Right renal pelvis (tissue), 4 donors: ENCODE measurements at places on chromosomes 2 and 18.

DNA sequence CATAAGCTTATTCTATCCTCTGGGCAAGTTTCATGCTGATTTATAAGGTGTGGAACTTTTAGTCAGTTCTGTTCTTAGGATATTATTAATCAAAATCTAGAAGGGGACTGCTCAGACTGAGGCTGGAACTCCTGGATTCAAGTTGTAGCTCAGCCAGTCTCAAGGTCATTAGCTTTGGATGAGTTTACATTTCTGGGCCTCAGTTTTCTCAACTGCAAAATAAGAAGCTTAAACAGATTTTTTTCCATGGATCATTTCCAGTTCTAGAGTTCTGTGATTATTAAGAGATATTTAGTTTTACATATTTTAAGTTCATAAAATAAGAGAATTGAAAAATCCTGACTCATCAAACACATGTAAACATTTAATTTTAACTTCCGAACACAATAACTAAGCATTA is 442.5 kb upstream of the PKDCC start:
- no peak for DNase-seq

GRCh38 chr18:46414863-46415262 is 242.2 kb downstream of the LOXHD1 start:
- DNase-seq, result no peak

- no peak for DNase-seq
These were observed 5.9 kb upstream of the CETN1 start for GRCh38 chr18:574149-574860.

GRCh38 chr18:61861372-61861771 is 31.4 kb downstream of the RNF152 start:
- no peak for DNase-seq

- DNase-seq, result no peak
These were observed 44.6 kb downstream of the CD8B2 start for GRCh38 chr2:106531676-106532214.

GRCh38 chr2:233449081-233449901 is 95.0 kb downstream of the DGKD start:
- no peak for DNase-seq

DNA sequence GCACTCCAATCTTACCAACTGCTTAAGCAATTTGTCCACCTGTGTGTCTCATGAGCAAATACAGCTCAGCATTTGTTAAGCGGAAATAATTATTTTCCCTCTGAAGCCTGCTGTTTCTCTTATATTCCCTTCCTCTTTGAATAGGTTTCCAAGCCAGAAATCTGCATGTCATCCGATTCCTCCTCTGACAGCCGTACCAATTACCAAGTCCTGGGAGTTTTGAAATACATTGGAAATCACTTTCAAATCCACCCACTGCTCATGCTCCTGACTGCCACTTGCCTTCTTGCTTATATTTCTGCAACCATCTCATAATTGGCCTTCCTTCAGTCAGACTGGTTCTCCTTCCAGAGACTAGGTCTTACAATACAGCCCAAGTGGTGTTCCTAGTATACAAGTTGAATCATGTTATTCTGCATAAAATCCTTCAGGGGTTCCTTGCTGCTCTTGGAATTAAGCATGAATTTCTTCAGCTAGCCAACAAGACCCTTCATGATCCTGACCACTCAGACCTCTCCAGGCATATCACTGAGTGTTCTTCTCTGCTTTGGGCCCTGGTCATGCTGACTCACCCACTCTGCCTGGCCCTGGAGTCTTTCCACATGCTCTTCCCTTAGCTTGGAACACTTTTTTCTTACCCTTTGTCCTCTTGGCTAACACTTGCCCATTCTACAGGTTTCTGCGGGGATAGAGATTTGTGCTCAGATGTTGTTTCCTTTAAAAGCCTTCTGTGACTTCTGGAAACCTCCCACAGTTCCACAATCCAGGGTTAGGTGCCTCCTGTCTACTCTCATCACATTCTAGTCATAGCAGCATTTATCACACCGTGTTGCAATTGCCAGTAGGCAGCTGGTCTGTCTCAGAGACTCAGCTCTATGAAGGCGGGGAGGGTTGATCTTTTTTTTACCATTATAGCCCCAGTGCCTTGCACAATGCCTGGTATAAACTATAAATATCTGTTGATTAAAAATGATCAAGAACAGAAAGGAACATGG is 157.6 kb downstream of the ARL6IP6 start:
- DNase-seq, result no peak

GRCh38 chr2:43773876-43774613 is at the start of gene DYNC2LI1:
TSS of gene DYNC2LI1 (plus strand) at chr2:43774039. CDS start at chr2:43774139, 100 bp downstream.
- DNase-seq, result peak; percentile 90

GRCh38 chr18:3645384-3646156 is 195.6 kb downstream of the TGIF1 start:
- DNase-seq, result no peak

DNA sequence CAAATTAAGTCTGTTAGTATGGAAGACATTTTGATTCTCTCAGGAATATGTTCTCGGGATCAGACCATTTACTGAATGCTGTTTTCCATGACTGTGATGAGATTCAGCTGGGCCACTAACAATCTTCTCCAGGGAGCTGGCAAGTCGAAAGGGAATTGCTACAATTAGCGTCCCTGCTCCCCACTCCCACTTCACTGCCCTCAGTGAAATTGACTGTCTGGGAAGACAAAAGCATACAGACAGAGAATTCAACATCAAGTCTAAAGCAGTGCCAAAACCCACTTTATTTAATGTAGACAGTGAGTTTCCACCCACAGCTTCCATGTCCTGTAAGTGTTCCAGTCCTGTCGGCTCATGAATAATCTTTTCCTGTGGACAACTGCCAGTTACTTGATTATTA is 34.0 kb upstream of the COL3A1 start:
- DNase-seq, result peak; percentile 28

DNA sequence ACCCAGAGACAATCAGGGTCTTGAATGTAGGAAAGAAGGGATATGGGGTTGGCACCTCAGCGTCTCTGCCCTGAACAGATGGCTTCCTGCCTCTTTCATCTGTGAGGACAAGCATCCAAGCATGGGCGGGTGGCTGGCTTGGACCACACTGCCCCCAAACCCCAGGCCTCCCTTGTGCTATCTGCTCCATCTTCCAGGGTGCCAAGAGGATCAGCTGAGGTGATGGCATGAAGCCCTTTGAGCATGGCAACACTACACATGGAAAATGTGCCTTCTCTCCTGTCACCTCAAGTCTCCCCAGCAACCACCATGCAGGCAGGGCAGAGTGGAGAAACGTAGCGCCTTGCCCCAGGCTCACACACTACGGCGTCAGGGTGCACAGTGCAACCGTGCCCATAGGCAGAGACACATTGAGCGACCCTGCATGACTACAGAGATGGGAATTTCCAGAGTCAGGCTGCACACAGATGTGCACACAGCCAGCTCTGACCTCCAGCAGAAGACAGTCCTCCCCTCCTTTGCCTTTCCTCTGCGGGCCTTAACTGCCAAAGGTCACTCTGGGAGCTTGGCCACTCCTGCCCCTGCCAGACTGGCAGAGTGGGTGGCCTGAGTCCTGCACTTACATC is 1.5 kb downstream of the KCNIP3 start:
- DNase-seq, result no peak

DNA sequence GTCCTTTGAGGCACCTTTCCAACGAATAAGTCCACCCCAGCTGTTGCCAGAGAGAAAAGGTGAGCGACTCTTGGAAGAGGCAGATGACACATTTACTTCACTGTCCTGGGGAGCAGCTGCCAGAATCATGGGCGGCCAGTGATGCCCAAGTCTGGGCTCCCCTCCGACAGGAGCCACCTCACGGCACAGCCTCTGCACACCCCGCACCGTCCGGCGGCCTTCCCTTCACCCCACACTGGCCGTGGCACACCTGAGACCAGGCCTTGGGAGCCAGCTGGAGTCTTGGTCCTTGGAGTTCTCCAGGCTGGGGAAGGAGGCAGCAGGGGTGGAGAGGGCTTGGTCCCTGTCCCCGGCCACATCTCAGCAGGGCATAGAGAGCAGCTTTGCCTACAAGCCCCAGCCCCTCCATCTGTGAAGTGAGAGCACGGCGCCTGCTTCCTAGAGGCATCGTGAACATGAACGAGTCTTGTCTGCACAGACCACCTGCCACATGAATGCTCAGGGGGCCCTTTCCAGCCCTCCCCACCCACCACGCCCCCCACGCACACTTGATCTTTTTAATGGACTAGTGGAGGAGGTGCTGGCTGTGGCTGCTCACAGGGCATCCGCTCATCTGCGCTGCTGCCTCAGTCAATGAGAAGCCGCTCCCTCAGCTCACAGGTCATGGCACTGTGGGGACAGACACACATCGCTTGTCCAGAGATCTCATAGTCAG is 400.2 kb upstream of the MYT1L start:
- DNase-seq, result no peak

- no peak for DNase-seq
These were observed 59.0 kb downstream of the SEPTIN10 start for GRCh38 chr2:109554758-109555157.

DNA sequence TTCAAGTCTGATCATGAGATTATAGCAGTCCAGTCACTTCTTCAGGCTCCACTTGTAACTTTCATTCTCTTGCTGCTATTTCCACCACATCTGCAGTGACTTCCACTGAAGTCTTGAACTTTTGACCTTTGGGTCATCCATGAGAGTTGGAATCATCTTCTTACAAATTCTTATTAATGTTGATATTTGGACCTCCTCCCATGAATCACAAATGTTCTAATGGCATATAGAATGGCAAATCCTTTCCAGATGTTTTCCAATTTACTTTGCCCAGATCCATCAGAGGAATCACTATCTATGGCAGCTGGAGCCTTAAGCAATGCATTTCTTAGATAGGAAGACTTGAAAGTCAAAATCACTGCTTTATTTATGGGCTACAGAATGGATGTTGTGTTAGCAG is 159.4 kb downstream of the LTBP1 start:
- no peak for DNase-seq
